Left lung (tissue), 14 donors: ENCODE measurements at places on chromosomes 2 and 18.

GRCh38 chr18:7367336-7367735, 136.4 kb downstream of the LRRC30 start:
- no peak for DNase-seq

DNA sequence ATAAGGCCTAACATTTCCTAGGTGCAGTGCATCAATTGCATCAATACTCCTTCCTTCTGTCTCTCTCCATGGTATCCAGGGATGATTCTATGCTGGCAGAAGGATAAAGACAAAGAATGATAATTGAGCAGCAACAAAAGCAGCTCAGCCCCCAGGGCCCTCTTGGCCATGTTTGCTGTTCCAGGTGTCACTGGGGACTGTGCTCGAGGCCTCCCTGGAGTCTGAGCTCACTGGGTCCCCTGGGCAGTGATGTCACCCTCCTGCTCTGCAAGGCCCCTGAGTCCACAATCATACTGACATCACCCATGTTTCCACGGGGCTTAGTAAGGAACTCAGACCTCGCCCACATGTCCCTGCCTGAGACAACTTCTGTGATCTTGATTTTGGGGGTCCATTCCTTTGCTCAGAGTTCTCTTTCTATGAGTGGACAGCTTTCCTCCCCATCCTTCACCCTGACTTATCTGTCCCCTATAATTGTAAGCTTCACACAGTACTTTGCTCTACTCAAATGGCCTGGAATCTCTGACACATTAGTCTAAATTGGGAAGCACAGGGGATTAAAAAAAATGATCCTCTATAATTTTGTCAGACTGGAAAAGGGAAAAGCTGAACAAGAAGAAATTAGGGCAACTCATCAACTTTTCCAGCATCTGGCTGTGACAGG, 15.8 kb upstream of the EXOC6B start:
- no peak for DNase-seq

DNA sequence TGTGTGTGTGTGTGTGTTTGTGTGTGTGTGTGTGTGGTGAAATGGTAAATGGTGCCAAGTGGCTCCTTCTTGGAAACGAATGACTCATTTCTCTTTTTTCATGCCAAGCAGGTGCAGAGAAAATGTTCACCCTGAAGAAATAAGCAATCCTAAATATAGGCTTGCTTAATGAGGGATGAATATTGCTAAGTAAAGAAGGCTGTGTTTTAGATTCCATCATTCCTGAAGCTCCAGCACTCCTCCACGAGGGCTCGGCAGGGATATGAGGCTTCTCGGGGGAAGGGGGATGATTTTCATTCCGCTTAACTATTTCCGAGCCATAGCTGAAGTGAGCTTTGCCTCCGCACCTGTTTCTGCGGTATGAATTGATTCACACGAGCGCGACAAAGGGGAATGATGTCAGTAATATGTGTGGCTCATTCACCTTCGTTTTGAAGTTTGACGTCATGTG, 72.9 kb downstream of the TSN start:
- no peak for DNase-seq

GRCh38 chr2:165149439-165149838, 54.4 kb downstream of the SCN3A start:
- DNase-seq, result no peak

- DNase-seq, result no peak
Measured at GRCh38 chr2:38230756-38231155, 146.3 kb downstream of the ATL2 start.

GRCh38 chr2:222796413-222797103, 64.3 kb upstream of the ACSL3 start:
- DNase-seq, result no peak

GRCh38 chr2:182103526-182103925, 117.9 kb downstream of the PPP1R1C start:
- no peak for DNase-seq

DNA sequence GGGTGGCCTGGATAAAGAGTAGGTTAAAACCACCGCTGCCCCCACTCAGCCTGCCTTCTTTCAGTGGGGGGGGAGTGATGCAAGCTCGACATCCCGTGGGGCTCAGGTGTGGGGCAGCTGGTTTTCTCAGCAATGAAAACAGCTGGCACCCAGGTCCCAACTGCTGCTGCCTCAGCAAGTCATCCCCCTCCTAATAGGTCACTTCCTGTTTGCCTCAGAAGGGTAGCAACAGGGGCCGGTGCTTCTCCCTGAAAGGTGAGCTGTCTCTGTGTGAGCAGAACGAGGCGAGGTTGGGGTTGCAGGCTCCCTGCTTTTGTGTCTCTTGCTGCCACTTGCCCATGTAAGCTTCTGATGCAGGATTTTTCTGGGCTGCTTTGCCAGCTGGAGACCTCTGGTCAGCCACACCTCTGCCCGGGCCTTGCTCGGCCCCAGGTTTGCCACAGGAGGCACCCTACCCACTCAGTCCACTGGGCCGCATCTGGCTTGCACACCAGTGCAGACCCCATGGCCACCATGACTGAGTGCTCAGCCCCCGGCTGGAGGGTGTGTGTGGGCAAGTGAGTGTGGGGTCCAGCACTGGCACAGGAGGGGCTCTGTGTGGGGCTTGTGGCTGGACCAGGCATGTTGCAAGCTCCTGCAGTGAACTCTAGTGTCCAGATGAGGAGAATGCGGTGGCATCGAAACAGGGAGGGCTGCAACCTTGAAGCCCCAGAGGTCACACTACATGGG, 11.5 kb upstream of the ASB1 start:
- DNase-seq, result no peak

DNA sequence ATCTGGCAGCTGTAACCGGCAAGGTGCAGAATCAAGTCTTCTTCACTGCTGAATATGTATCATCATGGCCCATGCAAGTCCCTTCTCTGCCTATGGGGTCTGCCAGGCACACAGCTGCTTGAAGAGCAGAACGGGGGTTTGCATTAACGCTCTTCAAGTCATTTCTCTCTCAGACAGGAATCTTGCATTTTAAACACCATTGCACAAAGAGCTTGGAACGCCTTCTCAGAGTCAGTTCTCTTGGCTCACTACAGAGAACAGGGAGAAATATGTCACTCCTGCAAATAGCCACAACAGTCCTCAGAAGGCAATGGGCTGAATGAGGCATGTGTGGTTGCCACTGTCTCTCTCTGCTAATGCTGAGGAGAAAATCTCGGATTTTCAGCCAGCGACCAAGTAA, 2173.5 kb upstream of the PIK3C3 start:
- DNase-seq, result no peak

- DNase-seq, result no peak
Measured at GRCh38 chr2:107775791-107776190, 50.9 kb upstream of the RGPD4 start.

DNA sequence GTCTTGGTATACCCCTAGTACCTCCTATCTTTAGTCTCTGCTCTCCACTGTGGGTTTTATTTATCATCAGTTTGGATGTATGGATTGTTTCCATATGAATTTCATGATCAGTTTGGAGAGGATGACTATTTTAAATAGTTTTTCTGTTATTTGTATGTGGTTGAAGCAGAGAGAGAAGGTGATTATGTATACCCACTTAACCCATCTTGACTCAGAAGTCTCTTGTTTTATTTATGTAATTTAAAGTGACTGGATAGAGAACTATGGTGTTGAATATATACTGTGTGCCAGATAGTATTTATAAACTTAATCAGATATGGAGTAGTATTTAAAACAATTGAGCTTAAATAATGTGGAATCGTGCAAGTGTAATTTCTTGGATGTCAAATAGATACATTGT, 39.9 kb downstream of the SMAD4 start:
- no peak for DNase-seq

DNA sequence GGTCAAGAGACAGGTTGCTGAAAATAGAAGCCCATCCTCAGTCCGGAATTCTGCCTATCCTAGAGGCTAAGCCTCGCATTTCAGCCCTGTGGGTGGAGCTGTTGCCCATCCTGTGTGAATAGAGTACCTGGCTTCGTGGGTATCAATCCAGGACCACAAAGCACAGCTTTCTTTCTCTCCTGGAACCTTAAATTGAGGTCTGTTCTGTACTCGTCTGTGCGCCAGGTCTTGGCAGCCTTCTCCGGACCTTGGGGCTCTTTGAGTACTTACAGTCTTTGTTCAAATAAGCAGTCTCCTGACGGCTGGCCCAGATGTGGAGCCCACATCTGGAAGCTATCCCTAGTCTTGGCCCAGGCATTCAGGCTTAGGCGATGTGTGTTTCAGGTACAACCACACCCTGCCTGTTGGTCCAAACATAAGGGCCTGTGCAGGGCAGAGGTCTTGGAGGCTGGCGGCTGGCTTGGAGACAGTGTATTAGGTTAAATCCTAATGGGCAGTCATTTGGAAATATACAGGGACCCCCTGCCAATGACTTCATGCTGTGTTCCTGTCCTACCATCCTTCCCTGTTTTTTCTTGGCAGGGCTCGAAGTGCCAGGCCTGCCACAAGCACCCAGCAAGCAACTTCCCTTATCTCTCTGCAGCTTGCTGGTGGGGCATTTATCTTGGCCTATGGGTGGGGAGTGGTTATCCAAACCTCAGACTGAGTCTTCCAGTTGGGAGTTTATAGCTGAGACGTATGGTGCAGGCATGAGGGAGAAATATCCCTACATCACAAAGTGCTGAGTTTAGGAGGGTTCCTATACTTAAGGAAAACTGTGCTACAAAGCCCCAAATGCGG, 294.1 kb downstream of the BCL2 start:
- no peak for DNase-seq

- no peak for DNase-seq
Measured at GRCh38 chr2:109397893-109398292, 215.9 kb downstream of the SEPTIN10 start.

DNA sequence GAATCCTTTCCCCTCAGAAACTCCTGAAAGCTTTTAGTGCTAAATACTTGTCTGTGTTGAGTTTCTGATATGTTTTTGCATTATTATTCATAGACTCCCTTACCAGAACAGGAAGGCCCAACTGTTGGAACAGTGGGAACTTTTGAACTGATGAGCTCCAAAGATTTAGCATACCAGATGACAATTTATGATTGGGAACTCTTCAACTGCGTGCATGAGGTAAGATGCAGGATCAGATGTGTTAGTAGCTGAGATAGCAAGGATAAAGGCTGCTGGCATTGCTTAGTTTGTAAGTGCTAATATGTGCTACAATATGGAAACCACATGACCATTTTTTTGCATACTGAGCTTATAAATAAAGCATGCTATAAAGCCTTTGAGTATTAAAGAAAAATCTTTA, 49.2 kb upstream of the MAP3K20 start:
- no peak for DNase-seq
